AG04450 (cell line): ENCODE measurements at places on chromosomes 3 and 15. TPM values are rescaled to one million over a fixed set of nuclear protein-coding genes. Genes with fewer than 3 reads are reported as not detected.
A peak's percentile ranks its signal among the peaks of the same experiment; 100 is the strongest.

The CLSTN2 gene
- 0.02 and 0.04 TPM in 2 replicates for polyA plus RNA-seq

The STAB1 gene
- 0.02 TPM in 1 of 2 replicates, not detected in the other for polyA plus RNA-seq

- DNase-seq: no peak
These were observed 60.8 kb downstream of the RYK start for GRCh38 chr3:134189849-134190248.

DNA sequence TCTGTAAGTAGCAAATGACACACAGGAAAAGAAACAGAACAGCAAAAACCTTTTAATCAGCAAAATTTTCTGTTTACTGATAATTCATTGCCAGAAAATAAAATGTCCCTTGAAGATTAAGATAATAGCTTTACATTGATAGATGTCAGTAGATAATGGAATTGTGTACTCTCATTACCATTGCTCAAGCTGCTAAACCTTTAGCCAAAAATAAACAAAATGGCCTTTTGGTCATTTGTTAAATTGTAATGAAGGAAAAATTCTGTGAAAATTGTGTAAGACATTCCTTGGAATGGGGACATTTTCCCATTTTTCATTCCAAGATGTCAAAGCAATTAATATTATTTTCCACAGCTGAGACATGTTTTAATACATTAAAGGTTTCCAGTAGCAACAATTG, 189.8 kb downstream of the PLOD2 start:
- DNase-seq: no peak

- DNase-seq: peak; percentile 23
These were observed 46.3 kb downstream of the GPR171 start for GRCh38 chr3:151156618-151157216.
